SHP77 treated with DMSO at 0.1 percent for 48 hours (cell line): ENCODE measurements at places on chromosomes 5 and 9.

GRCh38 chr9:131434673-131435072 lies 40.8 kb downstream of the PRRC2B start:
- DNase-seq, result no peak

DNA sequence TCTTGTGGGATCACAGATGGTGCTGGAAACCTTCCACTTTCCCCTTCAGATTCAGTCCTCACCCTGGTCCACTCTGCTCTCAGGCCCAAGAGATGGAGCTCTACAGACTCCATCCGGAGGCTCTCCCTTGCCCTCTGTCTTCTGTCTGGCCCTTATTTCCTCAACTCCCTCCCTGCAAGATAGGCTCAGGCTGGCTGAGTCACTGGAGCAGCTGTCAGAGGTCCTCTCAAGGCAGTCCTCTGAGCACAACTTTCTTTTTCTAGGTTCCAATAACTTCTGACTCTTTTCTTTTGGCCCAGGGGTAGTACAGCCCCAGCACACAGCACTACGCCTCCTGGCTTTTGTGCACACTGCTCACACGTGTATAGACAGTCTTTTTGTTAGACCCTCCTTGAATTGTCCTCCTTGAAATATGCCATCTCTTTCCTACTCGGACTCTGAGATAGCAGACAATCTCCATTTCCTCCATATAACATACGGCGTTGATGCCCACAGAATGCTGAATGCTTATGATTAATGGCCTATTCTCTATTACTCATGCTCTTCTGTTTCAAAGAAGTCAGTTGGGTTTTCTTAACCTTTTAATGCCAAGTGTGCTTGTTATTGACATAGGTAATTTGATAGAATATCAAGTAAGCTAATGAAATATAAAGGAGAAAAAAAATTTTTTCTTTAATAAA lies 193.1 kb downstream of the SLC12A2 start:
- DNase-seq, result no peak

- DNase-seq, result no peak
These were observed 44.2 kb downstream of the SH3PXD2B start for GRCh38 chr5:172410160-172410559.

GRCh38 chr5:99004960-99005359 lies 76.2 kb upstream of the CHD1 start:
- DNase-seq, result no peak

- no peak for DNase-seq
These were observed 10.6 kb upstream of the AJM1 start for GRCh38 chr9:136831720-136832104.
